Stimulated activated naive CD8-positive, alpha-beta T cell treated with anti-CD3 and anti-CD28 coated beads, Interleukin-15, amount 100 ng/mL, for 72 hours (primary cell): ENCODE measurements at places on chromosomes 3 and 15.
A peak's percentile ranks its signal among the peaks of the same experiment; 100 is the strongest.

DNA sequence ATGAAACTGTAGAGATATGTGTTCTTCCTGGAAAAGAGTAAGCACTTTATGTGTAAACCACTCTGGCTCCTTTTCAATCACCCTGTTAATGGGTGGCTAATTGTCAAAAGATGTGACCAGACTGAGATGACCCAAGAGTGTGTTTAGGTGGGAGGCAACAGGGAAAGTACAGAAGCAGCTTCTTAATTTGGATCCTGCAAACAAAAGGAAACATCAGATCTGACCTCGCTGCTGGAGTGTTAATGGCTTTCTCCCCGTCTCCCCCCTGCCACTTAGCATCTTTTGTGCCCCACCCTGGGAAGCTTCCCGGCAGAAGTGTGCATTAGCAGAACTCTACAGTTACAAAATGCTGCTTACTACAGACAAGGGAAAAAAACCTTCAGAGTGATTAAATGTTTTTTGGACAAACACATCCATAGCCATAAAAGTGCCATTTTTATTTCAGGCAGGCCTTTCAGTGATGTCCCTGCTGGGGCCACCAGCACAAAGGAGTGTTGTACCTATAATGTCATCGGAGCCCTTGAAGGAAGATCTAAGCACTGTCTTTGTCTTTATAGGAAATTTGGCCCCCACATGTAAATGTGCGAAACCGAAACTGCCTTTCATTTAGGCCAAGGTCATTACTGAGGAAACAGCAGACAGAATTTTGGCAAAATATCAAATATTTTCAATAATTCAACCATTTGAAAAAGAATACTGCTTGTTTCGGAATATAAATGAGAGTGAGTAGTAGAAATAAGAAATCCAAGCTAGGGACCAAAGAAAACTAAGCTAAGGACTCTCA is 311.0 kb downstream of the WDR72 start:
- DNase-seq = no peak

DNA sequence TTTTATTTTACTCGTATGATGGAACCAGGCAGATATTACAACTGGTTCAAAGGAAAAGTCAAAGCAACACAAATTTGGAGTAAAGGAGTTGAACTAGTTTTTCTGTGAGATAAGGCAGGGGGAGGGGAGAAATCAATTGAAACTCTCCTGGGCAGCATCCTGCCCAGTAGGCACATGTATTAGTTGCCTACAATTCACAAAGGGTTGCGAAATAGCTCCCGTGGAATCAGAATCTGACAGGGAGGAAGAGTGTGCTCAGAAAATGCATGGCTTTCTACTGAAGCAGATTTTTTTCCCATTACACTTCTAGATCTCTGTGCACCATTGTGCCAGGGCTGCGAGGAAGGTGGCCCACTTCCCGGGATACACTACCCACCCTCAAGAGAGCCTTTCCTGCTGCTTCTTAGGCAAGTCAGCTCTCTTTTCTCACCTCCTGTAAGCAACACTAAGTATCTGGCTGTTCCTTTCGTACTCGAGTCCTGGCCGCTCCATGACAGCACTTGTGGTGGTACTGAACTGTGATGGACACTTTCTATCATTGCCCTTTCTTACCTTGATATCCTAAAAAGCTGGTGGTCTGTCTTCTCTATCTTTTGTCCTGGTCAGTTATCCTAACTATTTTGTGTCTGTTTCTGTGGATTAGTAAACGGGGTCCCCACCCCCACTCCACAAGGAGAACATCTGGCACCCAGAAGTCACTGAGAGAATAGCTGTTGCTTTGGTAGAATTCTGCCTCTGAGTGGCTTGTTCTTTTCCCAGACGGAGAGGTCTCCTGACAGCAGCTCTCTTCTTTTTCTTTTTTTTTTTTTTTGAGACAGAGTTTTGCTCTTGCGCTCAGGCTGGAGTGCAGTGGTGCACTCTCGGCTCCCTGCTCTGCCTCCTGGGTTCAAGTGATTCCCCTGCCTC is 74.8 kb downstream of the RPL39L start:
- no peak for DNase-seq

- DNase-seq = no peak
Measured at GRCh38 chr15:88428053-88428452, 39.1 kb downstream of the MRPL46 start.

- no peak for DNase-seq
Measured at GRCh38 chr3:197205675-197206074, 92.7 kb downstream of the DLG1 start.

- no peak for DNase-seq
Measured at GRCh38 chr3:106088899-106089298, 220.1 kb upstream of the CBLB start.

DNA sequence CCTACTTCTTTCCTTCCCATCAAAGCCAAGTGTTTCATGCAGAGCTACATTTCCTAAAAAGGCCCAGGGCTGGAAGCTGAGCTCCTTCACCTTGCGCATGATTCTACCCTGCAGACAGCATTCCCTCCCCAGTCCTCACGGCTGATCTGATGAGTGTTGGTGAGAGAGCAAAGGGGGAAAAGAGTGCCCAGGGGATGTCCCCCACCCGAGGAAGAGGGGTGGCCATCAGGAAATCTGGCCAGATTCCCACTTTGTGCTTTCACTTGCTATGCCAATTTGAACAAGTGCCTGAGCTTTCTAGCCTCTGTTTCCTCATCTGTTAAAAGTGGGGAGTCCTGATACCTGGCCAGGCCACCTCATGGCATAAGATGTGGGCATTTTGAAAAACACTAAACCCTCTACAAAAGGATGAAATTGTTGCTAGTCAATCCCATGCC is 231.0 kb upstream of the TLE3 start:
- DNase-seq = no peak

- no peak for DNase-seq
Measured at GRCh38 chr15:90033006-90033405, 31.9 kb downstream of the ZNF710 start.

- DNase-seq = no peak
Measured at GRCh38 chr3:59566481-59566975, 516.7 kb upstream of the CFAP20DC start.

DNA sequence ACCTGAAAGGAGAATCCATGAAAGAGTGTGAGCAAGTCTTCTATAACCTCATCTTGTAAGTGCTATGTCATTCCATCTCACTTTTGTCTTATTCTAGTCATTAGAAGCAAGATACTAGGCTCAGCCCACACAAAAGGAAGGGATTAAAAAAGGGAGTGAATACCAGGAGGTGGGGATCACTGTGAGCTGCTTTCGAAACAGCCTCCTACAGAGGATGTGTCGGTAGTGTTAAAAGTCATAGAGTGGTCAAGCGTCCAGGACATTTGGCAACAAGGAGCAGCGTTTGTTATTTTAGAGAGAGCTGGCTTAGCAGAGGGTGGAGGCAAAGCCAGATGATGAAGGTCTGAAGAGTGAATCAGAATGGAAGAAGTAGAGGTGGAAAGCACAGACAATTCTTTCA is 11.7 kb upstream of the ZNF148 start:
- DNase-seq = no peak

DNA sequence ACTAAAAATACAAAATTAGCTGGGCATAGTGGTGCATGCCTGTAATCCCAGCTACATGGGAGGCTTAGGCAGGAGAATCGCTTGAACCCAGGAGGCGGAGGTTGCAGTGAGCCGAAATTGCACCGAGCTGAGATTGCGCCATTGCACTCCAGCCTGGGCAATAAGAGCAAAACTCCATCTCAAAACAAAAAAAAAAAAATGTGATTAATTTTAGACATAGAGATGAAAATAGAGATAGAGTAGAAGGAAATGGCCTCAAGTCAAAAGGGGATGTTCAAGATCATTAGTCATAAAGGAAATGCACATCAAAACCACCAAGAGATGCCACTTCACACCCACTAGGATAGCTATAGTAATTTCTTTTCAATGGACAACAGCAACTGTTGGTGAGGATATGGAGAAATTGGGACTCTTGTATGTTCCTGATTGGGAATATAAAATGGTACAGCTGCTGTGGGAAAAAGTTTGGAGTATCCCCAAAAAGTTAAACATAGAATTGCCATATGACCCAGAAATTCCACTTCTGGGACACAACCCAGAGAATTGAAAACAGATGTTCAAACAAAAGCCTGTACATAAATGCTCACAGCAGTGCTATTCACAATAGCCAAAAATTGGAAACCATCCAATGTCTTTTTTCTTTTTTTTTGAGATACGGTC is 55.4 kb downstream of the ABHD2 start:
- no peak for DNase-seq

DNA sequence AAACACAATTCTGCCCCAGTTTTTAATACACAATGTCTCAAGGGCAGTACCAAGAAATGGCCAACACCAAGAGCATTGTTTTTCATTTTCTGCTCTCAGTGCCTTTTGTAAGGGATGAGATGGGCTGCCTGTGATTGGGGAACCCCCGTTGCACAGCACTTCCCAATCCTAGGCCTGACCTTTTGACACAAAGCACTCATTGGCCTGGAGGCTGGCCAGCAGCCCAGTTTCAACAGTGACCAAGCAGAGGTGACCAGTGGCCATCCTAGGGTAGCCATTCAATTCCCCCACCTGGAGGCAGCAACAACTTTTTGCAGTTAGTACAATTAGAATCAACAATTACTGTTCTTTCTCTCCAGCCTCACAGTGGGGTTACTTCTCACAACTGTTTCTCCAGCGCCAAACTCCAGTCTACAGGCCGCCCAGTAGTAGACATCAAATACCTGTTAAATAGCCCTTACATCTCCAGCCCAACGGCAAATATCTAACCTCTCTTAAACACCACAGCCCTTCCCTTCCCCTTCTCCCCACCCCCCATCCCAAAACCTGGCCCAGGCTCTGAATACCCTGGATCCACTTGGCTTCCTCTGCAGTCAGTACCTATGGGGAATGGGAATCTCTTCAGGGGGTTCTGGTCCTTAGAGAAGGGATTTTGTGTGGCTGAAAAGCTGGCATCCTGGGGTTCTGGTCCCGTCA is 8.9 kb upstream of the LRRC2 start:
- no peak for DNase-seq

DNA sequence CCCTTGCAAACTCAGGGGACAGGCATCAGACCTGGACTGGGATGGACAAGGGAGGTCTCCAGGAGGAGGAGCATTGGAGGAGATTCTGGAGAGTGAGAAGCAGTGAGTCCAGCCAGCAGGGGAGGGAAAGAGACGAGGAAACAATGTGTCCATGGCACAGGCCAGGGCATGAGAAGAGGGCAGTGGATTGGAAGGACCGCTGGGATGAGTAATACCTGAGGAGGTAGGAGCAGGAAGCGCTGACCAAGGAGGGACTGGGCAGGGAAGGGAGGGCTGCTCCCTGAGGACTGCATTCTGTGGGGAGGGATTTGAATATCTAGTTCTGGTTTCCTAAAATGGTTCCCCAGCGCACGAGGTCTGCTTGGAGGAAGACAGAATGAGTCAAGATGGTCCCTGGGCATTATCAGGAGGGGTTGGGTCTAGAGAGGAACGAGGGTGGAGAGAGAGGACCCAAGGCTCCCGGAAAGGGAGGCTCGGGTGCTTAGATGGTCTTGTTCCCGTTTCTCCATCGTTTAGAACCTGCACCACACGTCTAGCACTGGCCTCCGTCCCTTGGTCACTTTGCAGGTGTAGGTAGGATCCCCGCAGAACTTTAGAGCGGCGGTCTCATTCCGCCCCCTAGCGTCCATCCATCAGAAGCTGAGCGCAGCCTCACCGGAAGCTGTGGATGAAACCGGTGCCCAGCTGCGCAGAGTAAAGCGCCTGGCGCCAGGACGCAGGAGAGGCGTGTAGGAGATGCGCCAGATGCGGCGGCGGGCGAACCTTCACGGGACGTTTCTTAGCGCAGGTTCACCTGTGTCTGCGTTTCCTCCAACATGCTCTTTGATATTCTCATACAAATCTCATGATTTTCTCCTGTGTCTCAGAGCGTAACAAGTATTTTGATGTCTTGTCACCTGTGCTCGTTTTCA is 190.7 kb upstream of the NDN start:
- DNase-seq = peak; percentile 57

DNA sequence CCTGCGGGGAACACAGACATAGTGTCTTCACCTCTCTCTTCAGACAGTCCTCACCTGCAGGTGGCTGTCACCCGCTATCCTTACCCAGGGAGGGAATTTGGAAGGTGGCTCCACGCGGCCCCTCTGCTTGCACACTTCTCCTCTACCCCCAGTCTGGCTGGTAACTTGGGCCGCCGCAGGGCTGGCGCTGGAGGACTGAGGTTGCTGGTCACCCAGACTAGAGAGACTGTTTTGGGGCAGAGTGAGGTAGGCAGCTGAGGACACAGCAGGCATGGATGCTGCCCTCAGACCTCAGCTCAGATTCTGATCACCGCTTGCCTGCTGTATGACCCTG is 12.6 kb upstream of the IQSEC1 start:
- no peak for DNase-seq

DNA sequence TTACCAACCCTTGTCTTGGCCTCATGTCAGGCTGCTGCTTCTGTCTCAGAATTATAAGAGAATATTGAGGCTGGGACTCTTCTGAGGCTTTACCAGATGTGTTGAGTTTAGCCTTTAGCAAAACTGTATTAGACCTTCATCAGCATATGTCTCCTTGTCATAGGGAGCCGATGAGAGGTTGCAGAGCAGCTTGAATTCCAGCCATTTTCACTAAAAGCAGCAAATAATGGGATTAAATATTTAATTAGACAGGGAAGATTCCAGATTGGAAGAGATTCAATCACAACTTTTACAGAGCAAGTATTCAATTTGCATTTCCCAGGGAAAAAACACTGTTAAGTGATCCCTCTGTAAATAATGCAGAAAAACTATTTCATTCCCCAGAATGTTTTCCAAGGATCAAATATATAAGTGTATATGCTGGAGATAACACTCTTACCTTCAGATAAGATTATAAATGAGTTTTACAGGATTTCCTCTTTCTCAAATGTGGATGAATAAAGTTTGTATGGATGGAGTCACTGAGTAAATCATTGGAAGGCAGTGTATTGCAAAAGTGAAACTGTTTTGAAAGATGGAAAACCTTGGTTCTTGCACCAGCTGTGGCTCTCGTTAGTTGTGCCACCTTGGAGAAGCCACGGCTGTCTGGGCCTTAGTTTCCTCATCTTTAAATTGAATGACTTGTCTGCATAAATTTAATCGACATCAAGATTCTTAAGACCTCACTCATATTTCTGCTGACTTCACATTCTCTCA is 466.4 kb upstream of the SGO1 start:
- no peak for DNase-seq

- no peak for DNase-seq
Measured at GRCh38 chr15:77144026-77144425, 73.1 kb upstream of the TSPAN3 start.
